KBM-7 (cell line): ENCODE measurements at places on chromosomes 2 and 18.

DNA sequence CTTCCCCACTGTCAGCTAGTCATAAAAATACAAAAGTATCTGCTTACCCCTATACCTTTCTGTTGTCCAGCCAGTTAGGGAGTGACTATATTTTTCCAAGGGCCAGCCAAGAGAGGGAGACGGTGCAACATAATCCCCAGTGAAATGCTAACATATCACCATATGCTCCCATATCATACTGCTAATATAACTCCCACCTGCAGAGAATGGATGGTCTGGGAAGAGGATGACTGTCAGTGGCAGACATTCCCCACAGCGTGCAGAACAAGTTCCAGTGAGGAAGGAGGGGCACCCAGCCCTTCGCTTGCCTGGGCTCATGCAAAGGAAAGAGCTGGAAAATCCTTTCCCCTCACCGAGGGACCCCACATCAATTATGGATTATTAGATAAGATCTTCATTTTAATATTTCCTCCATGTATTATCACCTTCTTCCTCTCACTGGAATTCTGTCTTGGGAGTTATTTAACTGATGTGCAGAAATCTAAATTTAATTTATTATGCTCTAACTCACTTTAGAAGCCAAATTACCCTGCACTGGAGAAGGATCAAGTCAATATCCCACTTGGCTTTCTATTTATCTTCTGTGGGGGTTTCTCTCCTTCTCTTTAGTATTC lies 135.6 kb downstream of the GALNT14 start:
- no peak for DNase-seq

DNA sequence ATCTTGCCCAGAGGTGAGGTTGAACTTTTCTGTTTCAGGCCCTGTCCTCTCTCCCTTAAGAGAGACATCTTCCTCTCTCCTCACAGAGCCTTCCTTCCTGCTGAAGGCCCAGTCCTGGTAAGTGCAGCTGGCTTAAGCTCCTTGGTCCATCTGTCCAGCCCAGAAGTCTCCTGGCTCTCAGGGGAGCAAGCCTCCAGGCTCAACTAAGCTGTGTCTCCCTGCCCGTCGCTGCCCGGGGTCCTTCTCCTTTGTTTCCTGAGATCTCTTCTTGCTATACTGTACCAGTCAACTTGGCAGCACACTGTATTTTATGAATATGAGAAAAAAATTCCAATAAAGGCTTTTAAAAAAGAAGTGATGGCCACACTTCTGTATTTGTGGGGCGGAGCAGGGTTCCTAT lies 77.4 kb downstream of the KCNF1 start:
- no peak for DNase-seq

DNA sequence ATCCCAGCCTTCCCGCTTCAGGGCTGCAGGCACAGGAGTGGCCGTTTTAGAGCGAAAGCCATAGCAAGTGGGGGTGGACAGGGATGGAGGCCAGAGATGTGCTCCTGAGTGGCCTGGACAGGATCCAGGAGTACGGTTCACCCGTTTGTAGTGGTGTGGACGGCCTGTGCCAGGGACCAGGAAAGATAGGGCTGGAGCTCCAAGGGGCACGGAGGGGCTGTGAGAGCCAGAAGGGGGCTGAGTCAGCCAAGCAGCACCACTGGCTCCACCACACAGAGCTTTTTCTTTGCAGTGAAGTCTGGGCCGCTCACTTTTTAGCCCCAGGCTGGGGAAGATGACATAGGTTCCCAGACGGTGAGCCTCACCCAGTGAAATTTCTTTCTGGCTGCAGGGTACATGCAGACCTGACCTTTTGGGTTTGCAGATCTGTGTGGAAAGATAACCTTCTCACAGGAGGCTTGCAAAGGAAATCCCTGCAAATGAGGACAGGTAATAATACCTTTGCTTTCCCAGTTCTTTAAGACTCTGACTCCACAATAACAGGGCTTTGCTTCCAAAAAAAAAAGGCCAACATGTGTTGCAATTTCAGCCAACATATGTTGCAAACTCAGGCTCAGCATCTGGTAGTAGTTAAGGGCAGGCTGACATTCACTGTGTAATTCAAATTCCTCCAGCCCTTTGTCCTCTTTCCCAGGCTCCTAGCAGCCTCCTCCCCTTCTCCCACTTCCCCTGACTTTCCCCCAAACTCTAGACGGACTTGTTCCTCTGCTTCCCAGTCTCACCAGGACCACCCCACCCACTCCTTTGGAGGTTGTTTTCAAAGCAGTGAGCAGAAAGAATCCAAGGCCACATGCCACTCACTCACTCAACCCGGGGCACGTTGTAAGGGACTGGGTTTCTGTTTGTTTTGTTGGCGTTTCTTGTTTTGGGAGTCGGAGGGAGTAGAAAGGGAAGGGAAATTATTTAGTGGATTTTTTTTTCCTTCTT lies 20.3 kb upstream of the LAPTM4A start:
- DNase-seq = no peak

DNA sequence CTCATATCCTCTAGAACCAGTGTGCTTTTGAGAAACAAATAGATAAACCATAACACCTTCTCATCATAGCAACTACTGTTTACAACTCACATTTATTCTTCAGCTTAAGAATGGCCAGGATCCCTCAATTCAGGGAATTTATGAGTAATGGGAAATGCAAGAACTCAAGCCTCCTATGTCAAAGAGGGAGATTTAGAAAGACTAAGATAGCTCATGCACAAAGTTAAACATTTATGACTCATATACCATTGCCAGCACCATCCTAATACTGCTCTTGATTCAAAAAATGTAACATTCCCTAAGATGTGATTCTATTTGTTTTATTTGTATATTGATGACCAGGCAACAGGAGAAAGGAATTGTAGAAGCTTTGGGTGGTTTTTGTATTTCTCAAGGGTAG lies 172.8 kb downstream of the CYP26B1 start:
- DNase-seq = no peak

DNA sequence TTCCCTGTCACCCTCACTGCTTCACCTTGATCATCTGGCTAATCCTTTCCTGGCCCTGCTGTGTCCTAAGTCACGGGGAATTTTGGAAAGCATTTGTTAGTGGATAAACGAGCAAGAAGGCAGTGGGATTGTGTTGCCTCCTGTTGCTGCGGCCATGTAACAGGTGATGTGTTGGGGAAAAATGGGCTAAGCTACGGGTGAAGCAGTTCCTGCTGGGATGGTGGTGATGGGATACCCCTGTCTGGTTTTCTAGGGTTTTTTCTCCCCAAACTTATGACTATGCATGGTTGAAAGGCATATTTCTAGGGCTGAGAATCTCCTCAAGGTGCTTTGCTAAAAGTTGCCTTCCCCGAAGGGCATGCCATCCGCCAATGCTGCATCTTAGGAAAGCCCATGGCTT lies 68.1 kb downstream of the WDSUB1 start:
- DNase-seq = no peak

GRCh38 chr2:128041561-128041960 lies 13.7 kb upstream of the SAP130 start:
- DNase-seq = no peak

- peak; percentile 45 for DNase-seq
These were observed 1.3 kb downstream of the SLC20A1 start for GRCh38 chr2:112646791-112647689.

- no peak for DNase-seq
These were observed 254.9 kb downstream of the ARHGAP15 start for GRCh38 chr2:143384111-143384510.

- no peak for DNase-seq
These were observed 80.0 kb downstream of the EPB41L3 start for GRCh38 chr18:5463831-5464230.

DNA sequence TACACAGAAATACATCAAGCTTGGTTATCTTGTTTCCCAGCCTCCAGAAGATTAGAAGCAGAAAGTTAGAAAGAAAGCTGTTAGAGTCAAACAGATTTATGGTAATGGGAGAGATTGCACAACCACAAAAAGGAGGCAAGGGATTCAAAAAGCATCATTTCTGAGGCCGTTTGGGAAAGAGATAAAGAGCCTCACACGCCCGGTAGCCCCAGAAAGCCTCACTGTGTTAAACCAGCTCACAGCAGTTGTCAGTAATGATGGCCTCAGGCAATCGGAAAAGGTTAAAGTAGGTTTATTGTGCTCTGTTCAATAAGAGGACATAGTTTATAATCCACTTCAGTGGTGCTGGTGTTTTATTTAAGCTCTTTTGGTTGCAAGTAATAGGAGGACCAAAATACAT lies 111.3 kb downstream of the DCC start:
- no peak for DNase-seq

DNA sequence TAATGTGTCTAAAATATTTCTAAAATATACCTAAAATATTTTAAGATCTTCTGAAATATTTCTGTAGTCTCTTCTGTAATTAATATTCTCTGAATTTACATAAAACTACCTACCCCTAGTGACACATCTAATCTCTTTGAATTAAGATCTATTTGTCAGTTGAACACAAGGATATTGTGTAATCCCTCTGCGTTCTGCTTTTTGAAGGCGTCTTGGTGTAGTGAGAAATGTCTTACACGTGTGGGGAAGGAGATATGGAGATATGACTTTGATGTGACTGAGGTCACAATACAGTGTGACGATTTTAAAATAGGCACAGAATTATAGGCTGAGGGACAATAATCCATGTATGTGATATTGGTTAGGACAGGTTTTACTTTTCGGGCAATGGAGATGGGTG lies 79.8 kb downstream of the DOK6 start:
- DNase-seq = no peak

DNA sequence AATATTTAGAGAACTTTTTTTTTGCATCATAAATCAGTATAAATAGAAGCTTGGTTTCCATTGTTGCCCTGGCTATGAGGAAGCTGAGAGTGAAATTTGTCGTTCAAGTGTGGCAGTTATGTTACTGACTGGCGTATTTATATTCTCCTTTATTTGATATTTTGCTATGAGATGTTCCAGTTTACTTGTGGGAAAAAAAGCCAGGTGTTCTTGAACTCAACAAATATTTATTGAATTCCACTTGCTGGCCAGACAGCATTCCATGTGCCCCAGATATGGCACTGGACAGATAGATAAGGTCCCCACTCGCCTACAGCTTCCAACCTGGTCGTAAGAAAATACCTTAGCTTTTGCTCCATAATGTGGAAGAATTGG lies 44.7 kb downstream of the NEDD4L start:
- no peak for DNase-seq

DNA sequence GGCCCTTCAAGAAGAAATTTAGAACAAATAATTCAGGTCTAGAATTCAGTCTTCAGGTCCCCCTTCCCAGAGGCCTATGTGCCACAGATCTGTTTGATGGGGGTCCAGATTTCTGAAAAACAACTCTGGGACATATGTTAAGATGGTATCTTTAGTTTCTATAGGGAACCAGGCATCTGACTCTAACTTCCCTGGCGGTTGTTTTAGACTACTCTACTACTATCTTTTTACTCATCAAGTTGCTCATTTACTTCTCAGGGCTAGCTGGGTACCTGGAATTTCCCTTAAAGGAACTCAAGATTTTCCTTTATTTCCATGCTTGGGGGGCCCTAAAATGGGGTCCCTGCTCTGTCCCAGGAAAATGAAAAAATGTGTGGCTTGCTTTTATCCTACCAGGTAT lies 114.7 kb upstream of the RAB6C start:
- DNase-seq = no peak

GRCh38 chr2:231965102-231965501 lies 3.6 kb downstream of the DIS3L2 start:
- DNase-seq = peak; percentile 22

GRCh38 chr2:23118894-23119293 lies 266.1 kb upstream of the KLHL29 start:
- no peak for DNase-seq

DNA sequence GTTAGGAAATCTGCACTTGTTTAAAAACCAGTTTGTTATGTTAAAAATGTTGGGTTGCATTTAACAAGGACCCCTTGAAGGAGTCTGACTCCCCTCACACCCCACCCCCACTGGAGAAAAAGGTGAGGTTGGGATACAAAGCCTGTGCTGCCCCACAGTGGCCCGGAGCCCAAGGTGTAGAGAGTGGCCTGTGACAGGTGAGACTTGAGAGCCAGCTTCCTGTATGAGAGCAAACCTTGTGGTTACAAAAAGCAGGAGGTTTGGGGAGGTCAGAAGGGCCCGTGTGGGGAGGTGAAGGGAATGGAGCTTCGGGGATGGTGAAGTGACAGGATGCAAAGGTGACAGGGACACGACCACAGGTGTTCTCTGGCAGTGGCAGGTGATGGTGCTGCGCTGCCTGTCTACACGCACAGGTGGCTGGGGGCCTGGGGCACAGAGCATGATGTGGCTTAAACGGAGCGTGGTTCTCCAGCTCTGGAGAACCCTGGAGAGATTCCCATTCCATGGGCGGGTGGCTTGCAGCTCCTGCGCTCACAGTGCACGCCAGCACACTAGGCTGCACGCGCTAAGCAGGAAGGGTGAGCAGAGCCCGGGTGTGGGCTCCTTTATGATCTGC lies 29.0 kb downstream of the IMPA2 start:
- no peak for DNase-seq

DNA sequence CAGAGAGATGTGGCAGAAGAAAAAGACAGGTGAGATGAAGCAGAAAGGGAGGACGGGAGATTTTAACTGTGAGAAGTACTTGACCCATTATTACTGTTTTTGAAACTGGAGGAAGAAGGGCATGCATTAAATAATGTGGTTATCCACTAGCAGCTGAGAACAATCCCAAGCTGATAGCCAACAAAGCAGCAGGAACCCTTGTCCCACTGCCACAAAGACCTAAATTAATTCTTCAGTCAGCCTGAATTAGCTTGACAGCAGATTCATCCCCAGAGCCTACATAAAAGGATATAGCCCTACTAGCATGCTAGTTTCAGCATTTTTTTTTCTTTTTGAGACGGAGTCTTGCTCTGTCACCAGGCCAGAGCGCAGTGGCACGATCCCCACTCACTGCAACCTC lies 19.5 kb upstream of the REG3A start:
- DNase-seq = no peak

- peak; percentile 76 for DNase-seq
These were observed 845 bp upstream of the CDC42EP3 start for GRCh38 chr2:37672104-37672869.

- no peak for DNase-seq
These were observed 13.8 kb upstream of the YWHAQ start for GRCh38 chr2:9644603-9645002.

DNA sequence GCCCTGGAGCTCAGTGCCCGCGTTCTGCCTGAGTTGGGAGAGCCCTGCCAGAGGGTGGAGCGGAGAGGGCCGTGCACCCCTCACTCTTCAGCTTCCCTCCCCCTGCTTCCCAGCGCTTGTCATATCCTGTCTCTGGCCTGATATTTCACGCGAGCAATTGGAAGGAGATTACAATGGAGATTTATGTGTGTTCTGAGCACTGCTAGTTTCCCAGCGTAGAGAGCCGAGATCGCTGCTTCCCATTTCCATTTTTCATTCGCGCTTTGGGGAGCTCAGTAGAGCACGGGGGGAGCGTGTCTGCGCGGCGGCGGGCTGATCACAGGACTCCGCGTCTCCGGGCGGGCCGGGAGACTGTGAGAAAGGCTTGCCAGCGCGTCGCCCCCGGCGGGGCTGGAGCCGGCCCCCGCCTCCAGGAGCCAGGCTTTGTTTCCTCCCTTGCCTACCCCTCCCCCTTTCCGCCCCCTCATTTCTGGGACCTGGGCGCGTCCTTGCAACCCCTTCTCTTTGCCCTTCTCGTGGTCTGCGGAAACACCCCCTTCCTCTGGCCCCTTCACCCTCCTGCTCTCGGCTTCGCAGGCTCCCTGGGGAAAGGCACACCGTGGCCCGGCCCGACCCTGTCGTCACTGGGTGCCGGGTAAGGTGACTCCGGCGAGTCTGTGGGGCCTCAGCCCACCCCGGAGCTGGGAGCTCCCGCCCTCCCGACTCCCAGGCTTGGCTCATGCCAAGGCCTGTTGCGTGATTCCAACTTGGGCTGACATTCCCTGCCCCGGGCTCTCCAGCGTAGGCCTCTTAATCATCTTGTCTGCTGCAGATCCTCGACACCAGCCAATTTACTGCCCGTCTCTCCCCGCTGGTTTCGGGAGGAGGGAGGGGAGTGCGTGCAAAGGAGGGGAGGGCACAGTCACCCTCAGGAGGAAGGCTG lies 5.8 kb downstream of the DLX2 start:
- DNase-seq = no peak
